Panc1 (cell line): ENCODE measurements at places on chromosomes 3 and 15. TPM values are rescaled to one million over a fixed set of nuclear protein-coding genes. Genes with fewer than 3 reads are reported as not detected.

CASR gene
- total RNA-seq: not detected

THRB gene
- total RNA-seq: 3.9 TPM

MRPS25 gene
- 45.2 TPM for total RNA-seq

DIPK2A gene
- 14.3 TPM for total RNA-seq

LRRIQ4 gene
- not detected for total RNA-seq

BBX gene
- total RNA-seq: 28.5 TPM

ALDH1L1 gene
- total RNA-seq: 0.36 TPM

ANKRD34C gene
- not detected for total RNA-seq

TAGLN3 gene
- total RNA-seq: not detected

CPA3 gene
- not detected for total RNA-seq

WNT7A gene
- not detected for total RNA-seq

CCR4 gene
- total RNA-seq: 0.10 TPM

WNT5A gene
- 0.54 TPM for total RNA-seq

MOBP gene
- not detected for total RNA-seq
